Glutamatergic neuron (in vitro differentiated cells): ENCODE measurements at places on chromosomes 13 and 19. TPM values are rescaled to one million over a fixed set of nuclear protein-coding genes. Genes with fewer than 3 reads are reported as not detected.
A peak's percentile ranks its signal among the peaks of the same experiment; 100 is the strongest.

SIGLEC8 gene
- total RNA-seq = not detected

CCDC169 gene
- 7.0 TPM for total RNA-seq

ARHGEF1 gene
- 78.7 TPM for total RNA-seq

TIMM44 gene
- total RNA-seq = 109 TPM

GRCh38 chr19:1718420-1719291, 34.6 kb upstream of the ONECUT3 start:
- no peak for DNase-seq

DNA sequence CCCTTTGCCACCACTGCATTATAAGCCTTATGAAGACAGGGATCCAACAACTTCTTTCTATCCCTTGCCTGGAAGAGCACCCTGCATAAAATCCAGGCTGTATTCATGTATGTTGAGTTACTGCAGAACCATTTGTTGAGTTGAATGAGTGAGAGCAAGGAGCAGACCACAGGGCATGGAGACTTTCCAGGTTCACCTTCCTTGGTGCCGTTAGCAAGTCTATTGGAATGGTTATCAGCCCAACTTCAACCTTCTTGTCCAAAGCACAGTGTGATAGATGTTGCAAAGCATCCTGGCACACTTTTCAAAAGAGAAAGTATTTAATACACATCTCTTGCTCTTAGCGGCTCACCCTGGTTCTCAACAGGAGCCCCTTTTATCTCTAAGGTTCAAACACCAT, 100.9 kb upstream of the CLDN10 start:
- no peak for DNase-seq

DNA sequence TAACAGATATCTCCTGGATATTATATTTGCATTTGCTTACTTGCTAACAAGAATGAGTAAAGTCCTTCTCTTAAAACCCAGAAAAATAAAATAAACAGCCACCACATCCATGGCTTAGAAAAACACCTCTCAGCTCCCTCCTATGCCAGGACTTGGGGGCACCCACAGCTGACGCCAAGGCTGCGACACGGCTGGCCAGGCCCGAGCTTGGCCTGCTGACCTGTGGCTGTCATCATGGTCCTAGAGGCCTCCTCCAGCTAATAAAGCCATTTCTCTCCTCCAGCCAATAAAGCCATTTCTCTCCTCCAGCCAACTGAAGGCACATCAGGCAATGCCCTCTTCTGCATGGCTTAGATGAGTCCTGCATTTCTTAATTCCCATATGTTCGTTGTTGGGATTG, 20.9 kb downstream of the C19orf12 start:
- no peak for DNase-seq

DNA sequence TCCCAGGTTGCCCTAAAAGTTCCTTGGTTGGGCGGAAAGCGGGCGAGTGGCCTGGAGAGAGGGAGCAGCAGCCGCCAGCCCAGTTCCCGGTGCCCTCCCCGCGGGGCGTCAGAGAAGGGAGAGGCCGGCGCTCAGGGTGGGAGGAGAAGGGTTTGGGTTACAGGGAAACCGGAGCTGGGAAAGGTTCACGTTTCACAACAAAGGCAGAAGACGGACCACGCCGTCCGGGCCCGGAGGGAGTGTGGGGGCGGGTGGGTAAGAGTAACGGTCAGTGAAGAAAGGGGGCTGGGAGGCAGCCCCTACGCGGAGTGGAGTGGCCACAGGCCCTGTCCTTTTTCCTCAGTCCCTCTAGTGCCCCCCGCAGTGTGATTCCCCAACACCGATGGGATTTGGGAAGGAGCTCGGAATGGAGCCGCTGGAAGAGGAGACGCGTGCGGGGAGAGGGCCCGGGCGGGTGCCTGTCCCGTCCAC, 1.6 kb downstream of the SIX5 start:
- peak; percentile 46 for DNase-seq

GRCh38 chr19:4295972-4296771, 6.0 kb downstream of the TMIGD2 start:
- peak; percentile 42 for DNase-seq

DNA sequence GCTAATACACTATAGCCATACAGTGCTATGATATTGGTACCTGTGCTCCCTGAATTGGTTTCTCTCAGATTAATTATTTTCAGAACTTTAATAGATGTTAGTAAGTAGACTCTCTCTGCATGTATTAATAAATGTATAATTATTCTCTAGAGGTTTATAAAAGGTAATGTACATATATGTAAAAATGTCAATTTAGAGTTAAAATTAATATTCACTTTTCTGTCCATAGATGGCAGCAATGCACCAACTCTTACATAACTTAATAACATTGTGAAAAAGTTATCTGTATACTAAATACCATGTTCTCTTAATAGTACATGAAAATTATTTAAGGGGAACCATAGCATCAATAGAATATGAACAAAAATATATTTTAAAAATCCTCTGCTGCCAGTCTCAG, 515.0 kb upstream of the KLHL1 start:
- DNase-seq = no peak

GRCh38 chr19:43934055-43934984, 762 bp downstream of the ZNF45 start:
- DNase-seq = no peak

GRCh38 chr13:71722206-71722605, 144.8 kb downstream of the DACH1 start:
- no peak for DNase-seq

GRCh38 chr19:15934332-15935078, at the start of gene CYP4F11:
Gene CYP4F11, minus strand, starts transcription at chr19:15934529. Its CDS starts 121 bp downstream, at chr19:15934408.
- DNase-seq = no peak

GRCh38 chr13:30049692-30050091, 199.3 kb upstream of the UBL3 start:
- no peak for DNase-seq

- DNase-seq = no peak
Measured at GRCh38 chr19:21335721-21336120, 6.5 kb upstream of the ZNF708 start.

- DNase-seq = no peak
Measured at GRCh38 chr13:40550130-40550529, 116.3 kb downstream of the FOXO1 start.

DNA sequence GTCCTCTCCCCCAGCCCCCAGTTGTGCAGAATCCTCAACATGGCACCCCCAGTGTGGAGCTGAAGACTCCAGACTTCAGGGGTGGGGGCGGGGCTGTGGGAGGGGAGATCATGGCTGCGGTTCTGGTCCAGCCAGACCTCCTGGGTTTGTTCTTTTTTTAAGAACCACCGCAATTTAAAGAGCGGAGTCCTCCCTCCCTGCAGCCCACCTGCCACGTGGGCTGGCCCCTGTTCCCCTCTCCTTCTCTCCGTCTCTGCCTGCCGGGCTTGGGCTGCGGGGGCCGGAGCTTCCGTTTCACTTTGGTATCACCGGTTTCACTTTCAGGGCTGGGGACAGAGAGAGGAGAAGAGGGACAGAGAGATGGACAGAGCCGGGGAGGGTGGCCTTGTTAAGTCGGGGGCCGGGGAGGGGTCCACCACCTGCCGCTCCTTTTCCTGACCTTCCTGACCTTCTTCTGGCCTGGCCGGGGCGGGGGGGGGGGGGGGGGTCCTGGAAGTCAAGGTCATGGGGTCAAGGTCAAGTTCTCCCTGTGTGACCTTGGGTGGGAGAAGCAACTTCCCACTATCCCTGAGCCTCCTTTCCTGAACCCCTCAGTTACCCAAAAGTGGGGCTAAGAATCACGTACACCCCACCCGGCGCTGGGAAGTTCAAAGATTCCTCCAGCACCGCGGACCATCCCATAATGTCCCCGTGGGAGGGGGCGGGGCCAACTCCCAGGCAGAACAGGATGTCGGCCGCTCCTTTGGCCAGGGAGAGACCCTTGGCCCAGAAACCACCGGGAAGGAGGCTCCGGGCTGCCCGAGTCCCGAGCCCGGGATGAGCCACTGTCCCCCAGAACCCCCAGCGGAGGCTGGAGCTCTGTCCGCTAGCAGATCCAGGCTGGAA, 11.3 kb upstream of the ZBTB7A start:
- no peak for DNase-seq

GRCh38 chr19:29860492-29860891, 48.7 kb downstream of the CCNE1 start:
- no peak for DNase-seq
